ENCODE measurements at places on chromosomes 16 and 17.

- DNase-seq: no peak
Observed at GRCh38 chr16:49848530-49848929, 7.4 kb downstream of the ZNF423 start.

- DNase-seq: no peak
Observed at GRCh38 chr17:77968788-77969187, 10.3 kb downstream of the TNRC6C start.

GRCh38 chr16:79639576-79640311 lies 39.2 kb upstream of the MAF start:
- DNase-seq: no peak

DNA sequence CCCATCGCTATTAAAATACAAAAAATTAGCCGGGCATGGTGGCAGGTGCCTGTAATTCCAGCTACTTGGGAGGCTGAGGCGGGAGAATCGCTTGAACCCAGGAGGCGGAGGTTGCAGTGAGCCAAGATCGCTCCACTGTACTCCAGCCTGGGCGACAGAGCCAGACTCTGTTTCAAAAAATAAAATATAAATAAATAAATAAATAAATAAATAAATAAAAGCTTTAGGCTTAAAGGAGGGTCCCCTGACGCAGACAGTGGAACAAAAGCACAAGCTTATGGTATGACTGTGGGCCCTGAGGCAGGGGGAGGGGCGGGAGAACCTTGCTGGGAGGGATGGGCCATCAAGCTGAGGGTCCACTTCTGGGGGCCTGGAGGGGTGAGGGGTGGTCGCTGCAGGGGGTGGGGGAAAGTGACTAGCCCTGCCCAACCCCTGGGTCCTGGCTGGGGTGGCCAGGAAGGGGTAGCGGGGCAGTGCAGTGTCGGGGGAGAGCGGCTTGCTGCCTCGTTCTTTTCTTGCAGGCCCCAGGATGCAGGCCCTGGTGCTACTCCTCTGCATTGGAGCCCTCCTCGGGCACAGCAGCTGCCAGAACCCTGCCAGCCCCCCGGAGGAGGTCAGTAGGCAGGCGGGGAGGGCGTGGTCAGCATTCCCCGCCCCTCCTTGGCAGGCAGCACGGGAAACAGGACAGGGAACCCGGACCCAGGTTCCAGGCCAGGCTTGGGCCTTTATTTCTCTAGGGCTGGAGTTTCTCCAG lies 4.7 kb downstream of the SERPINF1 start:
- DNase-seq: no peak

DNA sequence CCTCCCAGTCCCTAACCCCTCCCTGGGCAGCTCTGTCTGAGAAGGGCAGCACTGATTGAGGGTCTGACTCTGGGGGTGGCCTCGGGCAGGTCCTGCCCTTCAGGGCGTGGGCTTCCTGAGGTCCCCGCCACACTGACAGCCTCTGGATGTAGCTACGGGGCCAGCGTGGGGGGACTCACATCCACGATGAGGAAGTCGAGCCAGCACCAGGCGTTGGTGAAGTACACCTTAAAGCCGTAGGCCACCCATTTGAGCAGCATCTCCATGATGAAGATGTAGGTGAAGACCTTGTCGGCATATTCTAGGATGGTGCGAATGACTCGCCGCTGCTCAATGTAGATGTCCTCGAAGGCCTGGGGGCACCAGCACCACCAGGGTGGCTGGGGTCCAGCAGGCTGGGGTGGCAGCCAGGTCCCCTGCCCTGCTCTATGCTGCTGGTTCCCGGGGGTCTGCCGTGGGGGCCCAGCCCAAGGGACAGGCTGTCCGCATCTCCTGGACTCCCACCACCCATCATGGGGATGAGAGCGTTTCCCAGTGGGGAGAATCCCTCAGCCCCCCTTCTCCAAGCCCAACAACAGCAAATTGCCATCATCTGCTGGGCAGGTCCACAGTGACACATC lies 15.7 kb upstream of the CD79B start:
- no peak for DNase-seq

GRCh38 chr17:61645920-61646319 lies 54.9 kb upstream of the NACA2 start:
- peak; percentile 18 for DNase-seq

DNA sequence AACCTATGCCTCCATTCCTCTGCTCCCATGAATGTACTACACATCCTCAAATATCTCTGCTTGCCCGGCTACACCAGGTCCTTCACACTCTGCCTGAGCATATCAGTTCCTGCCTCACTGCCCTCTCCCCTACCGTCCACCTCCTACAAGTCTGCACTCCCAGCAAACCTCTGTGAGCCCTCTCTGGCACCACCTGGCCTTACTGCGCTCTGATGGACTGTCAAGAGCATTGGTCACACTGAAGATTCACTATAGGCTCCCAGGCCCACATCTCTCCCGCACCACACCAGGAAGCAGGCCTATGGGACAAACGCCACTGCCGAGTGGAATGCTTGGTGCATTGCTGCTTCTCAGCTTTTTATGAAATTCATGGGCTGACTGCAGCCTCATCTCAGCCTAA lies 8.9 kb downstream of the GINS2 start:
- no peak for DNase-seq

DNA sequence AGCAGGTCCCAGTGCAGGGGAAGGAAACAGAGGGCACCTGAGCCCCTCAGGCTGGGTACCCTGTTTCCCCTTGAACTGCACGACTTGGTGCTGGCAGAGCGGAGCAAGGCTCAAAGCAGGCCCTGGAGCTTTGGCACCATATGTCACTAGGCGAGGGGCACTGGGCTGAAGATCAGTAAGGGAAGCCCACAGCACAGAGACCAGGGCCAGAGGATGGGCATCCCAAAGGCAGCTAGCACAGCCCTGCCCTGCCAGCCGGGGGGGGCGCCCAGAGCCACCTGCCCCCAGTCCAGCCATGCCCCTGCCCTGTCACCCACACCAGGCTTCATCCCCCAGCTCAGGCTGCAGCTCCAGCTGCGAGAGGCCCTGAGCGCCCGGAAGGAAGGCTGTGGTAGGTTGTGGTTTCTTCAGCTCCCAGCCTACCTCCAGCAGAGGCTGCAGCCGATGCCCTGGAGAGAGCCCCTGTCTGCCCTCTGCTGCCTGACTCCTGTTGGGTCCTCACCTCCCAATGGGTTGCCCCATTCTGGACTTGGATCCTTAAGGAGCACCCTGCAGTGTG lies 10.9 kb downstream of the NHERF1 start:
- DNase-seq: no peak

DNA sequence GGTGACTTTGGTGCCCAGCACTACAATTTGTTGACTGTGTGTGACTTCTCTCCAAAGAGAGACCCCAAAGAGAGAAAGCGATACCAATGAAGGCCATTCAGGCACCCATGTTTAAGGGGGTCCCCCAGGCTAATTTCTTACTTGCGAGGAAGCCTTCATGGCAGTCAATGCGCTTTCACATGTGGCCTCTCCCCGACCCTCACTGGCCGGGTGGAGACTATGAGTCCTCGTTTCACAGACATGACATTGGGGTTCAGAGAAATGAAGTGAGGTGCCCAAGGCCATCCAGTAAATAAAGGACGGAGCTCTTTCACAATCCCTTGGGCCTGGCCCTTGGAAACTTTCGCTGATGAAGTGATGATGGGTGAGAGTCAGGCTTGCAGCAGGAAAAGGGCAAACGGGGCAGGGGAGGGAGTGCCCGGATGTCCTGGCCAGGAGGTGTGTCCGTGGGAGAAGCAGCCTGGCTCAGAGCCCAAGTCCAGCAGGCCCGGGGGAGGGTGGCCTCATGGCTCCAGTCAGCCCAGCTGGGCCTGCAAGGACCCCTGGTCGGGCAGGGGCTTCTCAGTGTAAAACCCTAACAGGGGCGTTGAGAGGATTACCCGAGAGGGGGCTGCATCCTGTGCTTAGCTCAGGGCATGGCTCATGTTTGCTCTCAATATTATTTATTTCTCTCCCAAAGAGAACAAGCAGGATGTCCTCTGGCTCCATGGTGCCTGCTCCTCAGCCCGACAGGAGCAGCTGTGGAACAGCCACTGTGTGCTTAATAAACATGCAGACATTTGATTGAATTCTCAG lies 14.7 kb downstream of the TBX2 start:
- DNase-seq: no peak

DNA sequence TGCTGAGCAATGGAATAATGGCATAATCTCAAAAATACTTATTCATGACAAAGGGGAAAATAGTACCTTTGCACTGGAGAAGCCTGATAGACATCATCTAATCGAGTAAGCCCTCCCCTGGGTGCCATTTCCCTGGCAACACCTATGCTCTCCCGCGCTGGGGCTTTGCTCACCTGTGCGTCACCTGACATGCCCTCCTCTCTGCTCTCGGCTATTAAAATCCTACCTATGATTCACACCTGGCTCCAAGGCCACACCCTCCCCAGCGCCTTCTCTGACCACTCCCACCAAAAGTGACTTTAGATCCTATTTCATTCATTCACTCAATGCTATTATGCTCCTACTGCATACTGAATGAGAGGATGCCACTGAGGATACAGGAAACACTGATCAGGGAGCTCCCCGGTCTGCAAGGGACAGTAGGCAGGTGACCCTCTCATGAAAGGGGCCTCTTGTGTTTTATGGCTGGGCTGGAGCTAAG lies 83.9 kb downstream of the NT5M start:
- DNase-seq: no peak

DNA sequence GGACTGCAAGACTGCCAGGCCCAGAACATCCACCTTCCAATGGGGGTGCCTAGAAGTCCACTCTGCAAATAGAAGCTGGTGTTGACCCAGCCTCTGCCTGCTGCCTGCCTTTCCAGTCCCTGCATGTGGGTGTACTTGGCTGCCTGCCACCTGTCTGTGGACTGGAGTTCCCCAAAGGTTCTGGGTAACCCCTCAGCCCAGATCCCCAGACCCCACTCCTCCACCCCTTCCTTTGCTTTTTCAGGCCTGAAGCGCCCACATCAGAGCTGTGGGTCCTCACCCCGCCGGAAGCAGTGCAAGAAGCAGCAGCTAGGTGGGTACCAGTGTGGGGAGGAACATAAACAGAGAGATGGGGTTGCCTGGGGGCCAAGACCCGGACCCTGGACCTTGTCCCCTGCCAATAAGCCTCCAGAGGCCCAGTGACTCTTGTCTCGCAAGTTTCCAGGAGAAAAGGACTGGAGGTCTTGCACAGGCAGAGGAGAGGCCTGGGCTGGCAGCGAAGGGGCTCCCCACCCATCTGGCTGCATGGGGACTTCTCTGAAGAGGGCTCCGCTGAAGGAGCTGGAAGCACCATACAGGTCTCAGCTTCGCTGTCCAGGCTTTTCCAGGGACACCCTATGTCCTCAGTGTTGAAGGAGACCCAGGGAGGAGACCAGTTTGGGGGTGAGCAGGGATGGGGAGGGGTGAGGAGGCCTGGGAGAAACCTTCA lies 34.3 kb downstream of the NLRC5 start:
- no peak for DNase-seq

- DNase-seq: no peak
Observed at GRCh38 chr17:68849673-68850610, 105.2 kb downstream of the ABCA8 start.

Measured in ELR (cell line).